ENCODE measurements at places on chromosomes 16 and 17.

DNA sequence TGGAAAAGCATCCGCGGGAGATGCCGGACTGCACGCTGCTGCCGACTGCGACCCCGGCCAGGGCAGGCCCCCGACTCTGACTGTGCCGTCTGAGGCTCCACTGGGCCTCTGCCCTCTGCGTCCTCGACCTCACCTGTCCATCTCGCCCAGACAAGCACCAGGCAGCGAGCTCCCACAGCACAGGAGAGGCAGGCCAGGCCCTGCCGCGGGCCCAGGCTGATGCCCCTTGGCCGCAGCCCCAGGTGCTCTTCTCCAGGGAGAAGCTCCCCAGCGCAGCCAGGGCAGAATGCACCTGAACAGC is 98.1 kb upstream of the DNAH17 start:
- no peak for DNase-seq

GRCh38 chr17:42286411-42287221 is 1.7 kb upstream of the STAT5A start:
- no peak for DNase-seq

GRCh38 chr16:8959921-8960787 is 3.6 kb downstream of the USP7 start:
- DNase-seq = no peak

- no peak for DNase-seq
Observed at GRCh38 chr17:16491131-16491702, 776 bp downstream of the LRRC75A start.

DNA sequence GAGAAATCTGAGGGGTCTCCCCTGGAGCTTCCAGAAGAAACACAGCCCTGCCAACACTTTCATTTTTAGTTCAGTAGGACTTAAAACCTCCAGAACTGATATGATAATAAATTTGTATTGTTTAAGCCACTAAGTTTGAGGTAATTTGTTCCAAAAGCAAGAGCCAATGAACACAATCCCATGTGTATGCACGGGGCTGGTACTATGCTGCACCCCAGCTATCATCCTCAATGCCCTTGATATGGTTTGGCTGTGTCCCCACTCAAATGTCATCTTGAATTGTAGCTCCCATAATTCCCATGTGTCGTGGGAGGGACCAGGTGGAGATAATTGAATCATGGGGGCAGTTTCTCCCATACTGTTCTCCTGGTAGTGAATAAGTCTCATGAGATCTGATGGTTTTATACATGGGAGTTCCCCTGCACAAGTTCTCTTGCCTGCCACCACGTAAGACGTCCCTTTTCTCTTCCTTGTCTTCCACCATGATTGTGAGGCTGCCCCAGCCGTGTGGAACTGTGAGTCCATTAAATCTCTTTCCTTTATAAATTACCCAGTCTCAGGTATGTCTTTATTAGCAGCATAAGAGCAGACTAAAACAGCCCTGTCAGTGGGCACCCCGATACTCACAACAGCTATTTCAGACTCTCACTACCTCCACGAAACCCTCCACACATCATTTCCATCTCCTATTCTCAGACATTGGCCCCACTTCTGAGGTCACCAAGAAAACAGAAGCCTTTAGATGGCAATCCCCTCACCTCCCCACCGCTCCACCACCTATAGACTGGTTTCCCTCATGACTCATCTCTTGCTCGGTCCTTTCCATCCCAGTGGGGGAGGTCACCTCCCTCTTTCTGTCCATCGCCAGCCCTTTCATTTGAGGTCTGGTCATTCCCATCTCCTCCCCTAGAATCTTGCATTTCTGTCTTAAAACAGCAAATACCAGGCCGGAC is 8.9 kb upstream of the CACNG1 start:
- no peak for DNase-seq

GRCh38 chr17:30458371-30458770 is 18.8 kb upstream of the GOSR1 start:
- DNase-seq = no peak

DNA sequence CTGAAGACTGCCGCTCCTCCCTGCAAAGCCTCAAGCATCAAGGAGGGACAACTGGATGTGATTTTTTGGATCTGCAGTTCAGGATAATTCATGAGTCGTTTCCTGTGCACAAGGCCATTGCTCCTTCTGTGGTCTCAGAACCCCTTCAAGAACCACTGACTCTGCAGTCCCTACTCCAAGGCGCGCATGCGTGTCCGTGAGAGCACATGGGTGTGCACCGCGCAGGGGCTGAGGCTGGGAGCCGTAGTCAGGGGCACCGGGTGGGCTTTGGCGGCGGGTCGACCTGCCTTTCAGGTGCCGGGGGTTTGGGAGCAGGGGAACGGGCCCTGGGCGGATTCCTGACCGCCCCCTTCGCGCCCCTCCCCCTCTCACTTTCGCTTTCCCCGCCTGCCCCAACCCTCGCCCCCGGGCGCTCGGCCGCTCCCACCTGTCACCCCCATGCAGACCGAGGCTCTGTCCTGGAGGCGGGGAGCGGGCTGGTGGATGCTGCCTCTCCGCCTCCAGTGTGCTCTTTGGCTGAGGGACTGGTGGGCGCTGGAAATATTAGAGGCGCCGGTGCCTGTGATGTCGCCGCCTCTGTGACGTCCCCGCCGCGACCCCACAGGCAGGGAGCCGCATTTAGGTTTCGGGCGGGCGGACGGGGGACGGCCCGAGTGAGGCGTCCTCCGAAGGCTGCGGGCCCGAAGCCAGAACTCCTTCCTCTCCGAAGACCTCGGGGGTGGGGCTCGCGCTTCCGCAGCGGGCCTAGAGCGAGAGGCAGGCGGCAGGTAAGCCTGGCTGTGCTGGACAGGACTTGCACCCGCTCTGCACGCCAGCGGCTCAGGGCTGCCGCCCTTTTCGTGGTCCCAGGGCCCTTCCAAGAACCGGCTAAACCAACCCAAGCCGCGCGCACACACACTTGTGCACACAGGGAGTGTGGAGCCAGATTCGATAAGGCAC is at the start of gene SPATA32:
SPATA32 (minus strand) TSS at position 518 of the 939 bp plus-strand sequence; CDS start at position 440, 78 bp downstream.
- no peak for DNase-seq

DNA sequence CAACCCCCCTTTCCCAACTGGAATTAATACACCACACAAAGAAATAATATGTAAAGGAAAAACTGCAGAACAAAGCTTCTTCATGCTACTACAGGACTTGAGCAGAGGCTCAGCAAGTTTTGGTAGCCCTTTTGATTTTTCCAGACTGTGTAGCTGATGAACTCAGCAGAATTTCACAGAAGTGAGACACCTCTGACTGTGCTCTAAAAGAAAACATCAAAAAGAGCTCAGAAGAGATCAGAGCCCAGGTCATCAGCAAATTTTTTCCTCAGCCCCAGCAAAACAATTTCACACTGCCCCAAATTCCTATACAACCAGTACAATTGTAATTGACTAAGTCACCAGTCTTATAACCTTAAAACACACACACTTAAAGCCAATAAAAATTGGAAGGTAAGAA is 38.0 kb downstream of the TTC19 start:
- DNase-seq = no peak

GRCh38 chr17:38980490-38981217 is 13.5 kb upstream of the FBXO47 start:
- no peak for DNase-seq

DNA sequence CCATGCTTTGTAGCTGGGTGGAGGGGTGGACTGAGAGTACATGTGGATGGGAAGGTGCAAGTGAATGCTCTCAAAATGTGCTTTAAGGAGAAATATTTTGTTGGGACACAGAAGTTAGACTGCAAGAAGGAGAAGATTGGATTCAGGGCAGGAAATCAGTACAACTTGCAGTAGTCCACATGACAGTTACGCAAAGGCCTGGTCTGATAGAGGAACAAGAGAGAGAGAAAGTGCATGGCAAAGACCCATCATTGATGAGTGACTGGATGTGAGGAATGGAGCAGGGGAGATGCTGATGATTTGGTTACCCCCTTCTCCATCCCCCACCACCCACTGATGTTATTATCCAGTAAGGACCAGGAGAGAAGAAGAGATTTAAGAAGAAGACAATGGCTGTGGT is 472.8 kb downstream of the MAF start:
- DNase-seq = no peak

DNA sequence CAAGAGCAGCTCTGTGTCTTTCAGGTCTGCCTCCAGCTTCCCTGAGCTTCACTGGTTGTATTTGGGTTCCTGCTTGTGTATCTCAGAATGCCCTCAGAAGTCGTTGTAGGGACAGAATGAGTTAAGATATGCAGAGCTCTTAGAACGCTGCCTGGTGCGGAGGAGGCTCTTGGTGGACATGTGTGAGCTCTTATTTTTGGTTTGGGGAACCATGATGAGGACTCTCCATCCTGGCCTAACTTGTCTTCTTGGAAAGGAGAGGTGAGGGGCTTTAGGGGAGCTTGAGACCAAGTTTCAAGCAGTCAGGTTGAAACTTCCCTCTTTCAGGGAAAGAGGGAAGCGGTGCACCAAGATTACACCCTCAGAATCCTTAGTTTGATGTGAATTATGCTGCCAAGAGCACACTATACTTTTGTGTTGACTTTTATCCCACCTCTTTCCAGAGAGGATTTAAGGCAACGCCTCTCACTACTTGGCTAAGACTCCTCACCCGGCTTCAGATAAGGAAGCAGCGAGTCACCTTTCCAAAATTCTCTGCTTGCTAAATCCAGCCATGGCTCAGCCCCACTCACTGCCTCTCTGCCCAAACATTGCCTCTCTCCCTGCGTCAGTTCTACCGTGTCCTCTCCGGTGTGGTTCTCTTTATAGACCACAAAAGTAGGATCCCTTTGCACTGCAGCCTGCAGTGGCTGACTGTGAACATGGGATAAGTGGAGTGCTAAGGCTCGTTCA is 12.7 kb downstream of the CDK5RAP3 start:
- no peak for DNase-seq

DNA sequence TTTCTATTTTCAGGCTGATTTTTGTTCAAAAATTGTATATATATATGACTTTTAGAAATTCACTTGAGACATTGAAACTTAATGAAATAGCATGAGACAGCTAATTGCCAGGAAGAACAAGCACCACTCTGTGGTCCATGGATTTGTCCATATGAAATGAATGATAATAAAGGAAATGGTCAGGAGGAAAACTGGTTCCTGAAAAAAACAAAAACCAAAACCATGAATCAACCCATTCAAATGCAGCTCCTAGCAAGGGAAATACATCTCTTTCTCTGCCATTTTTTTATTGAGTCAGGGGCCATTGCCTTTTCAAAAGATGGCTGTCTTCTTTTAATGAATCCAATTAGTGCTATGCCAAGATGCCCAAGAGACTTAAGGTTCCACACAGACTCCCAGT is 230.7 kb downstream of the SLC39A11 start:
- no peak for DNase-seq

DNA sequence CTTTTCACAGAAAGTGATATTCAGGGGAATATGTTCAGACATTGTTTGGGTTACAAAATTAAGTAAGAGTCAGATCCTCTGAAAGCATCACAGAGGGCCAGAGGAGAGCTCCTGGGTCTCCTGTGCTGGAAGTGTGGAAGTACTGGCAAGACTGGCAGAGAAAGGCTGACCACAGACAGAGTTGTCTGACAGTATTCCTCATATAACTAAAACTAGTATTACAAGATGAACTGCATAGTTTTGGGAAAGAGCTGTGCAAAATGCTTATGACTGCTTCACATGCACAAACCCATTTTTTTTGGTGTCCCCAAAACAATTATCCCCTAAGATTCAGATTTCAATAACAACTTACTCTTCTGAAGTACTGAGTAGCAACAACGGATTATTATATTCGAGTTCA is 35.2 kb downstream of the N4BP1 start:
- no peak for DNase-seq

DNA sequence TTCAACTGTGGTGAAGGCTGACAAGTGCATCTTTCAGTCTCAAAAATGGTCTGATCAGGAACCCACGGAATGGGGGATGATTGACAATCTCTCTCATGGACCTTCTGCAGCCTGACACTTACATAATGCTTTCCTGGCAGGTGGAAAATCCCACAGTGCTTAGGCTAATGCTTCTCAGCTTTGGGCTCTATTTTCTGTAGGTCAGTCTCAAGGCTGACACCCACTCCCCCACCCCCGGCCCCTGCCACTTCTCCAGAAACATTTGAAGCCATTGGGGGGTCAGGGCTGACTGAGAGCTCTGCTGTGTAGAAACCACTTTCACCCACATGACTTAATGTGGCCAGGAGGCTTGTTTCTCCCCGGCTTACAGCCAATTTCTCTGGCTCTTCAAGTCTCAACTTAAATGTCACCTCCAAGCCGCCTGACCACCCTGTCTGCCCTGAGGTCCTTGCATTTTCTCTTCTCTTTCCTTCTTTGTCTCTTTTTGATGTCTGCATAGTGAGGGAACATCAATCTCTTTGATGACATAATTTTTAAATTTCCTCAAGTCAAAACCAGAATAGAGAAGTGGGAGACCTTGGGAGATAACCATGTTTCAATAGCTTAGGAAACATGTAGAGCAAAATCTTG is 16.7 kb upstream of the IRF8 start:
- no peak for DNase-seq

DNA sequence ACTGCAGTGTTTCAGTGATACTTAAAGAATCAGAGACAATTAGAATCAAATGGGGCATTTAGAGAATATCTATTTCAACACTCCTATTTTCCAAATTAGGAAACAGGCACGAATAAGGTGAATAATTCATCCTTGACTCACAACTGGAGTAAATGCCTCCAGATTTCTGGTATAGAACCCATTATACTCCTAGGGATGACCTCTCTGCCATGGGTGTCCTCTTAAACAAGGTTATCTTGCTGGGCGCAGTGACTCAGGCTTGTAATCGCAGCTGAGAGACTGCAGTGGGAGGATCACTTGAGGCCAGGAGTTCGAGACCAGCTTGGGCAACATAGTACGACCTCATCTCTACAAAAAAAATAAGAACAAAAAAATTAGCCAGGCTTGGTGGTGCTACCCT is 139.8 kb upstream of the ELAC2 start:
- DNase-seq = no peak

DNA sequence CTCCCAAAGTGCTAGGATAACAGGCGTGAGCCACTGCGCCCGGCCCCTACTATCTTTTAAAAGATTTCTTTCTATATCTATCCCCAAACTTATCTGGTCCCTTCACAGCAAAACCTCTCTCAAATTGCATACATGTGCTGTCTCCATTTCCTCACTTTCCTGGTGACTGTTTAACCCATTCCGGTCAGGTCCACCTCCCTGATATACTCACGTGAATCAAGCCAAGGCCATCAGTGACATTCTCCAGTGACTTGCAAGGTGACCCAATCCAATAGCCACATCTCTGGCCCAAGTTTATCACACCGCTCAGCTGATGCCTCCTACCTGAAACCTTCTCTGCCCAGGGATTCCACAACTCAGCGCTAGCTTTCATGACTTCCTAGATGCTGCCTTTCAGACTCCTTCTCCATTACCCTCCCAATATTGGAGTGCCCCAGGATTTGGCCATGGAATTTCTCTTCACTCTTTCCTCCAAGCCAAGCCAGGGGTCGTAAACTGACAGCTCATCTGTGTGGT is 1.4 kb upstream of the CTCF start:
- no peak for DNase-seq

Measured in NCI-H1092 treated with DMSO at 0.1 percent for 48 hours (cell line).